AG04450 (cell line): ENCODE measurements at places on chromosomes 13 and 19.
A peak's percentile ranks its signal among the peaks of the same experiment; 100 is the strongest.

GRCh38 chr19:28963486-28964250, 249.3 kb downstream of the UQCRFS1 start:
- DNase-seq: no peak

DNA sequence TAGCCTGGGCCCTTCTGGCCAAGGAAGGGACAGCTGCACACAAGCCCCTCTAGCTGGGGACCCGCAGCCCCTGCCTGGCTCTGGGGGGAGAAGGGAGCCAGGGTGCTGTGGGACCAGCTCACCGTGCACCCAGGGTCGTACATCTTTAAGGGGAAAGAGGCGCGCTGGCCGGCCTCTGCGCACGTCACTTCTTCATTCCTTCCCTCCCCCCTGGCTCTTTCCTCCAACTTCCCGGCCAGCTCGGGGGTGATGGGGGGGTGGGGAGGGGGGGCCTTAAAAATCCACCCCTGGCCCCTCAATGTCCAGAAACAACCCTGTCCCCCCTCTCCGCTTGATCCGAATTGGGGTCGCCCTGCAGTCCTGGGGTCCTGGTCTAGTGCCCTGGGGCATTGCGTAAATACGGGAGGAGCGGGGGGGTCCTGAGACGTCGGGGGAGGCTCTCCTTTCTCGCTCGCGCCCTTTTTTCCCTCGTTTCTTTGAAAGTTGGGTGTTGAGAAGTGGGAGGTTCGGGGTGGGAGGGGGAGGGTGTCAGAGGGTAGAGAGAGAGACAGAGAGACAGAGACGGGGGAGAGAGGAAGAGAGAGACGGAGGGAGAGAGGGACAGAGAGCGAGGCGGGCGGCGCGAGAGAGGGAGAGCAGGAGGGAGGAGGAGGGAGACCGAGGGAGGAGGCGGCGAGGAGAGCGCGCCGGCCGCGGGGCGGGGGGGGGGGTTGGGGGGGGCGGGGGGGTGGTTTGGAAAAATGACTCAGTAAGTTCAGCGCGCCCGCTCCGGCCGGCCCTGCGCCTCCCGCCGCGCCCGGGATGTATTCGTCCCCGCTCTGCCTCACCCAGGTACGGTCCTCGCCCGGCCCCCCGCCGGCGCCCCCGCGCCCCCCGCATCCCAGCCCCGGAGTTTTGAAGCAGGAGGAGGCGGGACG, at the start of gene NFIC:
TSS of gene NFIC (plus strand) at position 748 of the 917 bp plus-strand sequence. CDS start at position 802, 54 bp downstream.
- DNase-seq: no peak

DNA sequence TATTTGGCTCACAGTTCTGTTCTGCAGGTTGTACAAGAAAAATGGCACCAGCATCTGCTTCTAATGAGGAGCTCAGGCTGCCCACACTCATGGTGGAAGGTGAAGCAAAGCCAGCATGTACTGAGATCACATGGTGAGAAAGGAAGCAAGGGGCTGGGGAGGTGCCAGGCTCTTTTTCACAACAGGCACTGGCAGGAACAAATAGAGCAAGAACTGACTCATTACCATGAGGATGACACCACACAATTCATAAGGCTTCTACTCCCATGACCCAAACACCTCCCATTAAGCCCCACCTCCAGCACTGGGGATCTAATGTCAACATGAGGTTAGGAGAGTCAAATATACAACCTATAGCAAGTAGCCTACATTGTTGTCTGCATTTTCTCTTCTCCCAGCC, 522.6 kb downstream of the RFC3 start:
- no peak for DNase-seq

- no peak for DNase-seq
These were observed 1.0 kb upstream of the ETHE1 start for GRCh38 chr19:43527860-43528622.

DNA sequence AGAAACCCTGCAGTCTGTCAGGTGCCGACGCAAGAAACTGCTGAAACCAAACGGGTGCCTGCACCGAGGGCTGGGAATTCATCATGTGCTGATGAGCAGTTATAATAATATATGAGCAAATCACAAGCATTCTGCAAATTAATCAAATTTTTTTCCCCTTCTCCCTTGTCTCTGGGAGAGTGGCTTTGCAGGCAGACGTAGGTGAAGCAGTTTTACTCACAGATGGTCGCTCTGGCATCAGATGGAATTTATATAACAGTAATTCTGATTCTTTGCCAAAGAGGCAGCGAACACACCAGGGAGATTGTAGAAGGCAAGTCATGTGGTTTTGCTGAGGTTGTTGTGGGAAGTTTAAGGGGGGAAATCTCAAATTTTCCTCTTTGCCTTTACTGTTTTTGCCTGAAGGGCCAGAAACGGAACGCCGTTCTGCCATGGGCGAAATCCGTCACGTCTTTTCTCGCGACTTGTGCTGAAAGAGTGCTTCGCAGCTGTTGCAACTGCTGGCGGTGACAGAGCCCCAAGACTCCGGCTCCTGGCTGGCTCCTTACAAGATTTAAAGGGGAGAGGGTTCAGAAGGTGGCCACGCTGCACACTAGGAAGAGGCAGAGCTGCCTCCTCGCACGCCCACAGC, 320.1 kb downstream of the ZNF536 start:
- no peak for DNase-seq

- peak; percentile 72 for DNase-seq
These were observed at the start of gene WASF3 for GRCh38 chr13:26557393-26558073. Gene WASF3 (plus strand): TSS chr13:26557683. CDS start chr13:26642271, 84,588 bp downstream.

DNA sequence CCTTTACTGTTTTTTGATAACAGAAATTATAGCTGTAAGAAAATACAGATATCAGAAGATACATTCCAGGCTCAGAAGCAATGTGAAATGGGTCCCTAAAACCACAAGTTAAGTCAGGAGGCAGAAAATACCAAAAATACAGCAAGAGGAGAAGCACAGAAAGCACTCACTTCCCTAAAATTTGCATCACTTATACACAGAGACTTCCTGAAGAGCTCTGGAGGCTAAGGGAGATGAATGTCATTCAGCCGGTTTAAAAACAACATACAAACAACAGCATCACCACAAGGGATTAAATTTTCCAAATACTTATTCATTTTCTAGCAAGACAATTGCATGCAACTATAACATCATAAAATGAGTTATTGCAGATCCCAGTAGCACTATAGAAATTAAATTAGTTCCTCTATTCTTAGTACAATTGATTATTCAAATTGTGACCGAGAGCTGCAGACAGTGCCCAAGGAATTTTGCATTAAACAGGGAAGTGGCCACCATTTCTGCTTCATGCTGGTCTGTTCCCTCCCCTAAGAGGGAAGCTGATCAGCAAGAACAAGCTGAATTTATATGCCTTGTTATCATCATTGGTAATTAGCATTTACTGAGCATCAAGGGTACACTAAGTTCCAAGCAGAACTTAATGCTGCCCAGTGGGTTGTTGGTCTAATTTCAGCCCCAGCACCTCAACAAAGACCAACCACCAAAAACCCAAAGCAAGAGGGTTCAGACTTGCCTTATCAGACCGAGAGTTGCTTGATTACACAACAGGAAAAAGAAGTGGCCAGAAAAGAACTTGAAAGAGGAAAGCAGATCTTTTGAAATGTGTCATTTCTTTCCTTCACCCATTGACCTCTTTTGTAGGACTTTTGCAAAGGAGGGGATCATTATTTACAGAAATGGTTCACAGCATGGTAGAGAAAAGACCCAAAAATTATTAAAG, 140.7 kb downstream of the KCTD12 start:
- no peak for DNase-seq

GRCh38 chr19:2385053-2385721, 25.1 kb downstream of the TMPRSS9 start:
- DNase-seq: peak; percentile 27

DNA sequence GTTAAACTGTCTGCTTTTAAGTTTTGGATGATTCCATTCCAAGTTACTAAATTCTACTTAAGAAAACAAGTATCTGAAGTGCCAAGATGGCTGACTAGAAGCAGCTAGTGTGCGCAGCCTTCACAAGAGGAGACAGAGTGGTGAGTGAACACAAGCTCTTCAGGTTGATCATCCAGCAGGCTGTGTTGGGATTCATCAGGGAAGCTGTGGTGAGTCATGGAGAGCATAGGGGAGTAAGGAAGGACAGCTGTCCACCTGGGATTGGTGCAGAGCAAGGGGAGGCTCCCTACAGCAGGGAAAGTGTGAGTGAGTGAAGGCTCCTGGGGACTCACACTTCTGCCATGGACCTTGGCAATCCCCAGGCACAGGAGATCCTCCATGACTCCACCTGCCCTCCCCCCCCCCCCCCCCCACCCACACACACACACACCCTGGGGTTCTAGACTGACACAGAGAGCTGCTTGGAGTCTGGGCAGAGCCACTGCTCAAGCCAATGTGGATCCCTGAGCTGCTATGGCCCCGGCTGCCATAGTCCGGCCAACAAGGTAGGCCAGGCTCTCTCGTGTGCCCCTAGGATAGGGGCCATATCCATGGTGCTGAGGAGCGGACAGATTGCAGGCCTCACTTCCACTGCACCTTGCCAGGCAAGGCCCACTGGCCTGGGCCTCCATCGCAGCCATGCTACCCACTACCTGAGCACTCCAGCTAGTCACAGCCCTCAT, 23.5 kb downstream of the SLC25A15 start:
- DNase-seq: peak; percentile 16
